DMS79 treated with DMSO at 0.1 percent for 48 hours (cell line): ENCODE measurements at places on chromosomes 13 and 19.

DNA sequence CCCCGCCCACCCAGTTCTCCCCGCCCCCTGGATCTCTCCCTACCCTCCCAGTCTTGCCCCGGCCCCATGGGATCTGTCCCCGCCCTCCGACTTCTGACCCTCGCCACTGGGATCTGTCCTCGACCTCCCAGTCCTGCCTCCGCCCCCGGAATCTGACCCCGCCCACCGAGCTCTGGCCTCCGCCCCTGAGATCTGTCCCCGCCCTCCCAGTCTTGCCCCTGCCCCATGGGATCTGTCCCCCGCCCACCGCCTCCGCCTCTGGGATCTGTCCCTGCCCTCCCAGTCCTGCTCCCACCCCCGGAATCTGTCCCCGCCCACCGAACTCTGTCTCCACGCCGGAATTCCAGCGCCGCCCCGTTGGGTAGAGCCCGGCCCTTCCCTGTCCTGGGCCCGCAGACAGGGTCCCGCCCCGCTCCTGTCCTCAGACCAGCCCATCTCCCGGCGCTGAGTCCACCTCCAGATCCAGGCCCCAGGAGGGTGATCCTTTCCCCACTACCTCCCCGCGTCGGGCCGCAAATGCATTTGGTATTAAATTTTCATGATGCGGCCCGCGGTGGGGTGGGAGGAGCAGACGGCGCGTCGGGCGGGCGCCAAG is 1.5 kb upstream of the SLC17A7 start:
- peak; percentile 73 for DNase-seq

DNA sequence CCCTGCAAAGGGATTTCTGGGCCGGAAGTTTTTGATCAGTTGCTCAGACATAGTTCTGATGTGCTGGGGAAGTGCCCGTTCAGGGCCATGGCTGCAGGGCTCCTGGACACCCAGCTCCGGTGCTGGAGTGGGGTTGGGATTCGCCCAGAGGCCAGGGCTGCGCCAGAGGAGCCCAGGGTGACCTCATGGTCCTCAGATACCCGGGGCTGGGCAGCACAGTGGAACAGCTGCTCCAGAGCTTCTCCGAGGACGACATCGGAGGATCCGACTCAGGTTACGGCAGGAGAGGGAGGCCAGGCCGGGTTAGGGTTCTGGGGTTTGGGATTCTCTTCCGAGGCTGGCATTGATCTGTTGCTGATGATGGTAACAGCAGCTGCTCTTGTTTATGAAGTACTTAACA is 20.9 kb downstream of the CARM1 start:
- DNase-seq: no peak

- DNase-seq: peak; percentile 72
Observed at GRCh38 chr13:97434397-97435201, 630 bp downstream of the RAP2A start.

DNA sequence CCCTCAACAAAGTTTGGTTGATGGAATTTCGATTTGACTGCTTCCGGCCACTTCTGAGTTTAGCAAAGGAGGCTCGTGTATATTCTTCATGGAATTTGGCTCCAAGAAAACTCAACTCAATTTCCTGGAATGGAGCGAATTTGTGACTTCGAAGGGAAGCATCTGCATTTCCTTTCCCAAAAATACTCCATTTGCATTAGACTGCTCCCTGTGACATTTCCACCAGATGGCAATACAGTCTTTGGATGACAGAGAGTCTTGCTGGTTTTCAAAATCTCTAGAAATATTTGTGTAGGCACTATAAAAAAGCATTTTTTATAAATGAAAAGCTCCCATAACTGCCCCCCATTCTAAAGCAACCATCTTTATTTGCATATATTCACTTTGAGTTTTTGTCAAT is 4.1 kb downstream of the C1QTNF9 start:
- DNase-seq: no peak

DNA sequence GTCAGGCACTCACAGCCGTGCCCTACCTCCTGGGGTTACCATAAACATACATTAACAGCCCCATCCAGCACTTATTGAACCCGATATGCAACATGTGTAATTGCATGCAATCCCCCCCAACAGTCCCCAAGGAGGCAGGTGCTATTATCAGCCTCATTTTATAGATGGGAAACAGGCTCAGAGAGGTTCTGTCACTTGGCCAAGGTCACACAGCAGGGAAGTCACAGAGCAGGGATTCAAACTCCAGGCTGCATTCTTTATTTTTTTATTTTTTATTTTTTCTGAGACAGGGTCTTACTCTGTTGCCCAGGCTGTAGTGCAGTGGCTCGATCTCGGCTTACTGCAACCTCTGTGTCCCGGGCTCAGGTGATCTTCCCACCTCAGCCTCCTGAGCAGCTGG is 38.4 kb upstream of the TNFAIP8L1 start:
- no peak for DNase-seq

GRCh38 chr19:38134540-38135149 is 89.4 kb downstream of the DPF1 start:
- DNase-seq: no peak

DNA sequence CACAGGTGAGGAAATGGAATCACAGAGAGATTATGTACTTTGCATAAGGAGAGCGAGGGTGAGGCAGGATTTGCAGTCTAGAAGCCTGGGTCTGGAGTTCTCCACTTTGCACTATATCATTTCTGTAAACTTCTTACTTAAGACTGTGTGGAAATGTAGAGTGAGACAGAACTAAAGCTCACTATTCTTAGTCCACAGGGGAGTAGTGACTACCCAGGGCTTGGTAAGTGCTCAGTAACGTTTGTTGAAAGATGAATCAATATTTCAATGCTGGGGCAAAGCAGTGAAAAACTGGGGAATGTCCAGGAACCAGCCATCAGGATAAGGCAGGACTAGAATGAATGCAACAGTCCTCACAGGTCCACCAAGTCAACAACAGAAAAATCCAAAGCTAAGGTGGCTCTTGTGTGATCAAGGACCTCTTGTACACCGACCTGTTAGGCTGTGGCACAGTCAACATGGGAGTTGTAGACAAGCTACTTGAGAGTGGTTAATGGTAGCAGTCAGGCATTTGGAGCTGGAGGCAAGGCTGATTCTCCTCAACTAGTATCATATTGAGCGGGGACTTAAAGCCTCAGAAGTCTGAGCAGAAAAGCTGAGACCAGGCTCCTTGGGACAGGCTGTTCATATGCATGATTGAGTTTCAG is 929 bp upstream of the TNFSF13B start:
- no peak for DNase-seq

- no peak for DNase-seq
Observed at GRCh38 chr19:18586306-18586705, 2.3 kb upstream of the REX1BD start.

GRCh38 chr13:50353651-50354415 is 338.6 kb downstream of the KCNRG start:
- no peak for DNase-seq

- DNase-seq: no peak
Observed at GRCh38 chr13:20911037-20911436, 8.5 kb upstream of the XPO4 start.

DNA sequence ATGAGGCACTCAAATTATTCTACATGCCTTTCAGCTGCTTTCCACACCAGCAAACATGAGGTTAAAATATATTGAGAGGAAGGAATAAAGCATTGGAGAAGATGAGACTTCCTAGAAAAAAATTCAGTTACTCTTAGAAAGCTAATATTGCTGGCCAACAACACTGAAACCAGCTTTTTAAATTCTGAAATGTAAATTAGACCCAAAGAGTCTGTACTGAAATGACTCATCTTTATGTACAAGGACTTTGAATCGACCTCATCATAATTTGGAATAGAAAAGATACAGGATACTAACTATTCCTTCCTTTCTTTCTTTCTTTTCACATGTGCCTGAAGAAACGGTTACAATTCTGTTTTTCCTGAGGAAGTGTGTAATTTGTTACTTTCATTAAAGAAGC is 6.5 kb upstream of the HSPH1 start:
- DNase-seq: no peak

GRCh38 chr13:113863524-113864272 is at the start of gene GAS6:
Gene GAS6, minus strand, starts transcription at chr13:113864076. Its CDS starts 156 bp downstream, at chr13:113863920.
- peak; percentile 80 for DNase-seq

GRCh38 chr19:35458731-35459391 is 10.8 kb downstream of the FFAR2 start:
- DNase-seq: no peak

- no peak for DNase-seq
Observed at GRCh38 chr19:48405850-48406249, 12.4 kb downstream of the GRIN2D start.

DNA sequence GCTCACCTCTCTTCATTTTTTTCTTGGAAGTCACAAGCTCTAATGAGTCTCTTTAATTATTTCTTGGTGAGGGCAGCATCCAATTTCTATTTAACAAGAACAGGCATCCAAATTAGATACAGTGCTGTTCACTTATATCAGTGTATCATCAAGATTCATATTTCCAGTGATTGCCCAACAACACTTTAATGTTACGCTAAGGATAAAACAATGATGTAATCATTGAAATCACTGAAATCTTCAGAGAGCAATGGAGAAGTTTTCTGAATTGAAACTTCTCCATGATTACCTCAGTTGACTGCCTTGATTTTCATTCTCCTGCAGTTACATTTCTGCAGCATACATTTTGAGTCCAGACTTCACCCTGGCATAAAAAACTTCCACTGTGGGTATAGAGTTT is 17.1 kb upstream of the LRCH1 start:
- no peak for DNase-seq

DNA sequence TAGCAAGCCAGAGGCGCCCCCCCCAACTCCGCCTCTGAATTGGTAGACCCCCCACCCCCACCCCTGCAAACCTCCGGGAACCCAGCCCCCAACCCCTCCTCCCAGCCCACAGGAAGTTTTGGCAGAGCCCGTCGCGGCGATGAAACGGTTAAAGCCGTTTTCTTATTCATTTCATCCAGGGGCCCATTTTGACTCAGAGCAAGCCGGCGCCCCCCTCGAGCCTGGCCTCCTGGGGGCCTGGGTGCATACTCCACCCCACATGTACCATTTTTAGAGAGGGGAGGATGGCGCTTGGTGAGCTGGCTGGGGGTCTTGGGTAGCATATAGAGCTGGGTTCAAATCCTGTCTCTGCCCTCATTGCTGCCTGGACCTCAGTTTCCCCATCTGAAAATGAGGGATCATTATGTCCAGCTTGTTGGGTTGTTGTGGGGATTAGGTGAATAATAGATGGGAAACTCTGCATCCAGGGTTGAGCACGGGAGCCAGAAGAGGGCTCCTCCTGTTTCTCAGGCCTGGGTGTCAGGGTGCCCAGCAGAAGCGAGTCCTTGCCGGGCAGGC is 7.9 kb upstream of the JUNB start:
- no peak for DNase-seq

- no peak for DNase-seq
Observed at GRCh38 chr19:50434525-50434924, 1.8 kb downstream of the MYBPC2 start.

GRCh38 chr13:70841240-70842061 is 733.2 kb upstream of the KLHL1 start:
- DNase-seq: no peak

DNA sequence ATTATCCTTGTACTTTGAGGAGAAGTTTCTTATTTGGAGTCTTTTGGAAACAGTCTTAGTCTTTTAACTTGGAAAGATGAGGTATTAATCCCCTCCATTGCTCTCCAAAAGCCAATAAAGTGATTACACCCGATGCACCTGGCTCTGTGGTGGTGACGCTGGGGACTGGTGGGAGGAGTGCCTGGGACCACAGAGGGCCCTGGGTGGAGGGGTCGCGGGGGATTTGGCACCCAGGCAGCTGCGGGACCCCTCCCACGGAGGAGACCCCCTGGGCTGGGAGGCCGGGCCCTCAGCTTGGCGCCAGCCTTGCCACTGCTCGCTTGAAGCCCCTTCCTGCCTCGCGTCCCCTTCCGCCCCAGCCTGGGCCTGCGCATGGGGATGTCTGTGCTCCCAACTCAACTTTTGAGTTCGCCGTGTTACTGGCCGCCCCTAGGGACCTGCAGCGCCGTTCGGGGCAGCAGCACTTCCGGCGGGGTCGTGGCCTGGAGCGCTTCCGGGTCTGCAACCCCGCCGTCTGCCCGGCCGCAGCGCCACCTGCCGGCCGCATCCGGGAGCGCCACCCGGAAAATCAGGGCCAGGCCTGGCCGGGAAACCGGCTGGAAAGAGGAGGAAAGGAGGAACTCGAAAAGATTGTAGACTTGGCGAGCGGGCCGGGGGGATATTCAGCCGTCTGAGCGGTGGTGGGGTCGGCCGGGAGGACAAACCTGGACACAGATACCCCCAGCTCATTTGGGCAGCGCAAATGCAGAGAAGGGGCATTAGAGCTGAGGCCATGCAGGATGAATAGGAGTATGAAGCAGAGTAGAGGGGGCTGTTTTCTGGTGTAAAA is 8.4 kb downstream of the PEAK3 start:
- no peak for DNase-seq

DNA sequence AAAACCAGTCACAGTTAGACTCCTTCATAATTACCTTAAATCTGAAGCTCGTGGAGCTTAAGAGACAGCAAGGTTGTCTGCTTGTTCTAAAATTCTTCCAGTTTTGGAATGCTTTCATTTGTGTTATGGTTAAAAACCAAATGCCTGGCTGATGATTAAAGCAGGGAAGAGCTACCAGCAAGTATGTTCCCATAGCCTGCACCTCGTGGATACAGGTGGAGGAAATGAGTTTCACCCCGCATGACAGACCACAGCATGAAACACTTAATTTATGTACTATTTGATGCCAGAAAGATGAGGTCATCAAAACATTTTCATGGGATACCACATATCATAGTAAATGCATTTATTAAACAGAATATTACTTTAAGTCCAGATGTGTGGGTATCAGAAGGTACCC is 416 bp upstream of the DOCK9 start:
- DNase-seq: no peak

GRCh38 chr13:37069597-37070103 is 10.2 kb upstream of the SUPT20H start:
- DNase-seq: no peak

DNA sequence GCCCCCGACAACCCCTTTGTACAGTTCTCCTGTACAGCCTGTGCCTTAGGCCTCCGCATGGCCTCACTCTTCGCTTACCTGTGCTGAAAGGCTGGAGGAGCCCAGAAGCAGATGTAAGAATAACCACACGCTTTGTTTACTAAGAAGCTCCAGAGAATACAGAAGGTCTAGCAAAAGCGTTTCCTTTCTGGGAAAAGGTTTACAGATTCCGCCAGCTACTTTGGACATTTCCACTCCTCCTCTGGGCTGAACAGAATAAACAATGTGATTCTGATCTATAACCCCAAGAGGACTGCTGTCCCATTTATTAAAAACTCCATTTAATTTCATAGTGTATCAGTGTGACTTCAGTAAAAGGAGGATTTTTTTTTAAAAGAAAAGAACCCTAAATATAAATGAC is 339.2 kb downstream of the DNAJC15 start:
- DNase-seq: no peak

- no peak for DNase-seq
Observed at GRCh38 chr13:85019121-85019520, 780.1 kb downstream of the SLITRK6 start.

GRCh38 chr19:33231511-33231910 is 5.9 kb upstream of the SLC7A10 start:
- no peak for DNase-seq

GRCh38 chr13:37934339-37935191 is 65.0 kb upstream of the TRPC4 start:
- DNase-seq: no peak
